ENCODE measurements at places on chromosomes 4 and X. TPM values are rescaled to one million over a fixed set of nuclear protein-coding genes. Genes with fewer than 3 reads are reported as not detected.

- no peak for DNase-seq
Measured at GRCh38 chr4:155073852-155074251, 134.6 kb upstream of the NPY2R start.

GRCh38 chr4:37742149-37742548, 56.0 kb upstream of the RELL1 start:
- DNase-seq: no peak

DNA sequence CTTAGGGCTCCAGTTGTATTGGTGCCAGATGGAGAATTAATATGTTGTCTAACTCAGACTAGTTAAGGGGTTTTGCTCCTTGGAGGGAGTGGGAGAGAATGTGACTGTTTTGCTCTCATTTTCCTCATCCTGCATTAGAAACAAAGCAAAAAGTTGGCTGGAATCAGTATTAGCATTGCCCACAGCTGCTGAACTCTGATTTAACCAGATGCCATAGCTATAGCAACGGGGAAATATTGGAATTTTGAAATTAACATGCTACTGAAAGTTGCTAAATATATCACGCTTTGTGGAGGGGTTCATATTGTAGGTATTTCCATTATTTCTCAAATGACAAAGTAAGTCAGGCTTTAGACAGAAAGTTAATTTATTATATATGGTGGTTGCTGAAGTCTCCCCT, 66.7 kb upstream of the EOLA2 start:
- DNase-seq: no peak

DNA sequence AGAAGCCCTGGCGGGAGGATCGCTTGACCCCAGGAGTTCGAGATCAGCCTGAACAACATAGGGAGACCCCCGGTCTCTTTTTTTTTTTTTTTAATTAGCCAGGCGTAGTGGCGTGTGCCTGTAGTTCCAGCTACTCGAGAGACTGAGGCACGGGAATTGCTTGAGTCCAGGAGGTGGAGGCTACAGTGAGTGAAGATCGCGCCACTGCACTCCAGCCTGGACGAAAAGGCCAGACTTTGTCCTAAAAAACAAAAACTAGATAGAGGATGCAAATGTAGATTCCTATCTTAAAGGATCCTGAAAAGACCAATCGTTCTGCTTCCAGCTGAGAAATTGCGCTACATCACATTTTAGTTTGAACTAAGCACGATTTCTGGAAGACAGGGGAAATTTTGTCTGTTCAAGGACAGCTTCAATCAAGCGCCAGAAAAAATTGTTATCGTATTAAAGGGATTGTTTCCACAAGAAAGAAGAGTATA, 627 bp upstream of the HSD17B11 start:
- DNase-seq: no peak

Gene CT47B1
- not detected for total RNA-seq
